Iris pigment epithelial cell (primary cell): ENCODE measurements at places on chromosomes 3 and 15.
A peak's percentile ranks its signal among the peaks of the same experiment; 100 is the strongest.

- no peak for DNase-seq
Measured at GRCh38 chr15:53559364-53560277, 199.8 kb downstream of the WDR72 start.

GRCh38 chr3:111621535-111621934 lies 26.4 kb upstream of the ZBED2 start:
- no peak for DNase-seq

- no peak for DNase-seq
Measured at GRCh38 chr3:60456180-60456579, 795.1 kb downstream of the FHIT start.

DNA sequence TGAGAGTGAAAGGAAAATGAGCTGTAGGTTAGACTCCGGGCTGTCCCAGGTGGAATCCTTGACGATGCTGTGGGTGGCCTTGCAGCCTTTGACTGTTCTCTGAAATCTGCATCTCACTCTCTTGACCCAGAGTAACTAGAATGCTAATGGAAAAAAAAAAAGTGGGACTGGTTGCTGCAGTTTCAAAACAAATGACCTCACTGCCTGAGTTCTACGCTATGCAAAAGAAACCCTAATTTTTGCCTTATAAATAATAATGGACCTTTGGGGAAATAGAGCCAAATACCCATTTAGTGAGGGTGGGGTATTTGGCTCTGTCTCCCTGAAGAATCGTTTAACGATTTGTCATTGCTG lies 309.7 kb upstream of the C2CD4B start:
- no peak for DNase-seq

- DNase-seq: no peak
Measured at GRCh38 chr15:99932676-99933402, 199.6 kb upstream of the LYSMD4 start.

- DNase-seq: no peak
Measured at GRCh38 chr3:184380627-184381260, 890 bp downstream of the CHRD start.

- no peak for DNase-seq
Measured at GRCh38 chr3:194536871-194537637, 50.3 kb upstream of the ATP13A3 start.

- no peak for DNase-seq
Measured at GRCh38 chr15:73934281-73934680, 8.0 kb downstream of the LOXL1 start.

DNA sequence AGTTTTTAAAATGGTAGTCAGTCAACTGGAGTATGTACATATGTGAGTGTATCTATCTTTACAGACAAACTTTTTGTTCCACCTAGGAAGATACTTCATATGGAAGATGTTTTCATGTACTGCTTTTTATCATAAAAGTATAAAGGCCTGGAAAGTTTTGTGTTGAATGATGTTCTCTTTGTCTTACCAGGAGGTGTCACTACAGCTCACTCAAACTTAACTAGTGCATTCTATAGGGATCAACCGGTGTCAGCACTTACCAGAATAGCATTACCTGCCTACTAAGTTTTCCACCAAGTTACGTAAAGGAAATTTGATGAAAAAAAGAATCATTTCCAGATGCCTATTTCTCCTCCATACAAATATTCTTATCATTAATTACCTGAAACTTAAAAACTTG lies 522.6 kb upstream of the SEMA6D start:
- DNase-seq: peak; percentile 50
